CD4-positive, alpha-beta T cell treated with Interleukin-17A for 4 hours (primary cell): ENCODE measurements at places on chromosomes 2 and 18.

DNA sequence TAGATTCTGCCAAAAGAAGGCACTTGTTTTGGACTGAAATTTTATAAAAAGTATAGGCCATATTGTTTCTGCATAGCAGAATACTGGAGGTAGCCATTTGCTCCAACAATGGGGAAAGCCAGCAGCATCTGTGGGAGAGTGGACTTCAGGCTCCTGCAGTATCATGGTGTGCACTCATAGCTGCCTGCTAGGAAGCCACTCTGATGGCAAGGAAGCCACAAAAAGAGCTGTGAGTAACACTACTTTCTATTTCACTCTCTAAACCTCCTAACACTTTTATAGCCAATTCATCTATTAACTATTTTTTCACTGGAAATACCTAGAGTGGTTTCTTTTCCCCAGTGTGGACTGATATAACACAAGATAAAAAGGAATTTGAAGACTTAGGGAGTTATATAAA lies 144.4 kb upstream of the KCNJ3 start:
- no peak for DNase-seq

DNA sequence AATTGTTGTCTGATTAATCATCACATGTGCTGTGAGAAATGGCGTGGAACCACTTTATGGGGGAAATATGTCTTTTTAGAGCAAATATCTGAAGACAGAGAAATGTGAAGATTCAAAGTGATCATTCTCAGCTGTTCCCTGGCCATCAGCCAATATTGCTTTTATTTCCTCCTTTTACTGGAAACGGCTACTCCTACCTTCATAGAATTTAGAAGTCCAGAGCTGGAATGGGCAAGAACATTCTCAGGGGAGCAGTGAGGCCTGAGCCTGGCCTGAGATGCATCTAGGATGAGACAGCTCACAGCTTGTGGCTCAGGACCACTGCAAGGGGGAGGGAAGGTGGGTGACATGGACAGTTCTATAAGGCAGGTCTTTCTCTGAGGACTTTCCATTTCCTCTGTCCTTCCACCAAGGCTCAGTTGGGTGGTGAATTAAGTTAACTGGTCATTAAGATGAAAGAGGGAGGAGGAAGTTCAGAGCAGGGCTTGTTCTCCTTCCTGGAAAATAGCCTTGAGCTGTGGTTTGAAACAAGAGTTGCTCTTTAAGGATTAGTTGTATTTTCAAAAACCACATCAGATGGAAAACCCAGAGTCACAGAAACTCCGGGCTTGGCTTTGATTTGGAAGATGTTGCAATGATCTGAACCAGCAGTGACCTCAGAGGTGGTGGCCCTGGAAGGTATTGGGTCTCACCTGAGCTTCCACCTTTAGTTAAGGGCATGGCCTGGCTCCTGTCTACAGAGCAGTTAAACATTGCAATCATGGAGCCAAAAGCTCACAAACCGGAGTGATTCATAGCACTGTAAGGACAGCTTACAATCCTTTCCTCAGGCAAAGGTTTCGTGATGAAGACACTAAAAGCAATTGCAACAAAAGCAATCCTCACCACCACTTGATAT lies 144.3 kb downstream of the VAPA start:
- no peak for DNase-seq

DNA sequence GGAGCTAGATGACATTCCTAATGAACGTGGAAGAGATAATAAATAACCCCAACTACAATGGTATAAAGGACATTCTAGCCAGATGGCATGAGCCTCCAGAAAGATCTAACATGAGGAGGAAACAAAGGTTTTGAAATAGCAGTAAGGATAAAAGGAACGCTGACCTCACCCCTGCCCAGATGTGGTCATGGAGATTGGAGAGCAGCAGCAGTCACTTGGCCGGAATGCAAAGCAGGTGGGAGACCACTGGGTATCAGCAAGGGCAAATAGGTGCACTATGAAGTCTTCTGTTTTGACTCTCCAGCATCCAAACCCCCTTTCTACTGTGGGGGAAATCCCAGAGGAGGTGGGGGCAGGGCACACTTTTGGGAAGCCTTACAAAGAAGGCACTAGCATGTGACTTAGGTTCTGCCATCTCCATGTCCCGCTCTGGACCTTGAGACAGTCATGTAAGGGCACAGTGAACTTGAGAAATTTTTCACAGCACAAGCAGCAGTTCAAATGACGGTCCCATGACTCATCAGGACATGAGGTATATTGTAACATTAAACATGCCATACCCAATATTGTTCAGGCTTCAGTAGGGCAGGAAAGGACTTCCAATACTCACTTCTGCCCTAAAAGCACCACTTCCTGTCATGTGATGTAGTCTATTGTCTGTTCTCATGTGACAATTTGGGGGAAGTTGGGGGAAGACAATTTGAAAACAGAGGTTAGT lies 55.2 kb downstream of the METTL4 start:
- DNase-seq = peak; percentile 11

GRCh38 chr2:875687-876615 lies 74.7 kb upstream of the SNTG2 start:
- DNase-seq = no peak

DNA sequence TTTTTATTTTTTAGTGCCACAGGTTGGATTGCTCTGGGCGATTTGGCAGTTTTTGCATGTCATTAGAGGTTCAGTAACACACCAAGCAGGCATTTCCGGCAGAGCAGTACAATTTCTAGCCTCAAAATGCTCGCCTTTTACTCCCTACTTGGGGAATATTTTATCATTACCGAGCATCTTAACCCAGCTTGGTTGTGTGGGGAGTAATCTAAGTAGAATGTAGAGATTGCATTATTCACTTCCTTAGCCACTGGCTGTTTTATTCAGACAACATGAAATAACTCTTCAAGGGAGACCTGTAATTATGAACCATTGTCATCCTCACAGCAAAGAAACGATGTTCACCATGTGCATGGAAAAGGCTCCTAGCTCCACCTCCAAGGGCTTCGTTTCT lies 13.1 kb downstream of the GRP start:
- DNase-seq = no peak

- DNase-seq = no peak
Observed at GRCh38 chr2:233764264-233764663, 4.2 kb downstream of the UGT1A1 start.

- DNase-seq = no peak
Observed at GRCh38 chr2:53715568-53715967, 52.0 kb upstream of the CHAC2 start.

DNA sequence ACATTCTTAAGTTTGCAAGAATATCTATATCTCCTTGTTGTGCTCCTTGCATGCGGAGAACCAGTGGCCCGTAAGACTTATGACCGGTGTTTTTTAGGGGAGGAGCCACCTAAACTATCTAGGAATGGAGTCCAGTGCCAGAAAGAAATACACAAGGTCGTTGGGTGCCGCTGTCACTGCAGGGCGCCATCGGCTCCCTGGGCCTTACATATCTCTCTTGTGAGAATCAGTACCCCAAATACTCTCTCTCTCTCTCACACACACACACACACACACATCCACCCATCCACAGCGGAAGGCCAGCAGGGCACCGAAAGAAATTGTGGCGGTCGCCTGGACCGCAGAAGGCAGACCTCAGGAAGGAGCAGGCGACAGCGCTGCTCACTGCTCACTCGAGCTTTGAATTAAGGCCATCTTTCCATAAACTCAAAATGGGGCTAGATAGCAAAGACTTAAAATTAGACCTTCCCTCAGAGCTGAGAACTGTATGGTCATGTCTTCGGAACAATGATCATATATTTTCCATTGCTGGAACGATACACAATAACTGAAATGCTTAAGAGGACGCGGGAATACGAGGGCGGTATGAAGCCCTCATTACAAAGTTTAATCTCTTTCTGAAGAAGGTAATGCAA lies 10.4 kb downstream of the NR4A2 start:
- DNase-seq = no peak

DNA sequence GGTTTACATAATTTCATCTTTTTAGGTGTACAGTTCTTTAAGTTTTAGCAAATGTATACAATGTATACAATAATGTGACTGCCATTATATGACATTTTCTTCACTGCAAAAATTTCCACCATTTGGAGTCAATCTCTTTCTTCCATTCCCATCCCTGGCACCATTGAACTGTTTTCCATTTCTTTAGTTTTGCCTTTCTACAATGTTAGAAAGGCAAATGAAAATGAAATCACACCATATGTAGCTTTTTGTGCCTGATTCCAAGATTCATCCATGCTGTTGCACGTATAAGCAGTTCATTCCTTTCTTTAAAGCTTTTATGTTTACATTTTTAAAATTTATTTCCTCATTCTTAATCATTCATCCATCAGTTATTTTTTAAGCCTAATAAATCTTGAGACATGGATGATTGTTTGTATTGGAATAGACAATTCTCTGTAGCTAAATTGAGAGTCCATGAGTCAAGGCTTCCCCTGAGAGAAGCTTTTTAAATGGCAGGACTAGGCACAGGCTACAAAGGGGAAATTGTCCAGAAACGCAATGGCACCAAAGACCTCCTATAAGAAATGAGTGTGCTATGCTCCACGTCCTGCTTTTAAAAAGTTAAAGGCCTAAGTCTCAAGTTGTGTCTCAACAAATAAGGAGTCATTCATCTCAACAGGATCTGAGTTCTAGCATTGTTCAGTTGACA lies 8.7 kb upstream of the COL5A2 start:
- no peak for DNase-seq

DNA sequence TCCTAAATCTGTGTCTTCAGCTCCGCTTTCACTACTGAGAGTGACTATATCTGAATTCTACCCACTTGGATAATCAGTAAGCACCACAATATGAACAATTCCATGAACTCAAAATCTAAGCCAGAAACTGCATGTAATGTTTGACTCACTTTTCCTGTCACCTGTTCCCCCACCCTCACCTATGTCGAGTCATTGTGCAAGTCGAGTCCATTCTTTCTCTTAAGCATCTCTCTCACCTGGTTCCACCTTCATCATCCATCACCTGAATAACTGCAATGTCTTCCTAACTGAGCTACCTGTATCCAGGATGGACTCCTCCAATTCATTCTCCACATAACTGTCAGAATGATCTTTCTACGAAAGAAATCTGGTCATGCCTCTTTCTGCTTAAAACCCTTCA lies 58.2 kb downstream of the PPP1R1C start:
- DNase-seq = no peak

- DNase-seq = no peak
Observed at GRCh38 chr2:15750822-15751329, 159.2 kb downstream of the DDX1 start.

DNA sequence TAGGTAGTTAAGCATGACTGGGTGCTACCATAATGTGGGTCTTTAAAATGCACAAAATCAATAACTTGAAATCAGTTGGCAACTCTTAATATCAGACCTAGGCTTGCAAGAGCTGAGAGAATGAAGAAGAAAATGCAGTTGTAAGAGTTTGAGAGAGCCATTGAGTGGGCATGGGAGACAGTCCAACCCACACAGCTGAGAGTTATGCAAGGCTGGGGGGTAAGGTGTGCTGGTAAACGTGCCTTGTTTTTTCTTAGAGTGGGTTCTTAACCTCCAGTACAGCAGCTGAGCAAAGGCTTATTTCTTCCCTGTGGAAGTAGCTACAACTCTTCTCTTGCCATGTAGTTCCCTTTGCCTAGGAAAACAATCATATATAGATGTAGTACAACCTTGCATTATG lies 20.2 kb upstream of the CCDC178 start:
- no peak for DNase-seq

DNA sequence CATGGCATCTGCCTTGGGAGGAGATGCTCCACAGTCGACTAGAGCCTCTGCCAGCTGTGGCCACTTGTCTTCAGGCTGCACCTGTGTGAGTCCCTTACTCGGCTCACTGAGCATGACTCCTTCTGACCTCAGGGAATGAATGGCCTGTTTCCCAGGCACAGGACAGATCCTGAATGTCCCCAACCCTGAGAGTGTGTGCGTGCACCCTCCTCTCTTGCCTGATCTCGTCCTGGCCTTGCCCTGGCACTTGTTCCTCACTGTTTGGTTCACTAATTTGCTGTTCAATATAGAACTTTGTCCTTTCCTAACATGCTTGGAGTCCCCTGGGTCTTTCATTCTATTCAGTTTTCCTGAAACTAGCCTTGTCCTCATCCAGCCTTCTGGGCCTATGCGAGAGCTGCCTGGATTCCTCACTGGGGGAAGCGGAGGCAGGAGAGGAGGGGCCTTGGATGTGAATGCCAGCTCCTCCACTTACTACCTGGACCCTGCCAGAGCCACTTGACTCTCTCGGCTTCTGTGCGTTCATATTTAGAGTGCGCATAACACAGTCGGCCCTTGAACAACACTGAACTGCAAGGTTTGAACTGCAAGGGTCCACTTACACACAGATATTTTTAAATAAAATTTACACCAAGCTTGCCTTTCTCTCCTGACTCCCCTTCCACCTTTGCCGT lies 184.8 kb downstream of the ACKR3 start:
- DNase-seq = no peak

DNA sequence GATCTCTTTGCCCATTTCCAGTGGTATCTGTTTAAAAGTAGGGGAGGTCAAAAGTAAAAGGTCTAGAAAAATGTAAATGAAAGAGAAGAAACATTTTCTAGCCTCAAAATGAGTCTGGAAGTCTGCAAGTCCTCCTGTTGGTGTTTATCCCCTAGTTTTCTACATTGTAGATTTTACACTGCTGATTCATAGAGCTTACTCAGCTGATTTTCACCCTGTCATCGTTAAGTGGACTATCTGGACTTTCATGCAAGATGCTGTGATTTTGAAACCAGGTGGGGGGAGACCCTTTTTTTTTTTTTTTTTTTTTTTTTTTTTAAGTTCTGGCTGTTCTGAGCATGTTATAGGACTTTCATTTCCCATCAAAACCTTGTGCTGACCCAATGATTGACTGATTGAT lies 10.3 kb downstream of the HOXD3 start:
- DNase-seq = no peak

- DNase-seq = peak; percentile 66
Observed at GRCh38 chr2:237968048-237968862, 1.4 kb downstream of the UBE2F start.

GRCh38 chr2:238573916-238574315 lies 147.2 kb downstream of the ASB1 start:
- DNase-seq = no peak

GRCh38 chr2:64225491-64225890 lies 81.3 kb upstream of the PELI1 start:
- DNase-seq = no peak

DNA sequence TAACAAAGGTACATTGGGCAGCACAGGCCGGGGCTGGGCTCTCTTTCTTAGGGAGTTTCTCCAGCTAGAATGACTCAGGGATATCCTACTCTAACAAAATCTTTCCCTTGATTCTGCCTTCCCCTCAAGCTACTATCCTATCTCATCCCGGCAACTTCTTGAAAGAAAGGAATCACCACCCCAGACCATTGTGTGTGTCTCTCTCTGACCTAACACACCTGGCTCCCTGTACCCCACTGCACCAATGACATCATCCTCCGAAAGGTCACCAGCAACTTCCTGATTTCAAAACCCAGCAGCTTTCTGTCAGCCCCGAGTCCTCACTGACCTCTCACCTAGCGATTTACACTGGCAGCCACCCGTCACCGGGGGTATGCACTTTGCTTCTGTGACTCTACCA lies 72.1 kb upstream of the MAP4K4 start:
- DNase-seq = no peak

DNA sequence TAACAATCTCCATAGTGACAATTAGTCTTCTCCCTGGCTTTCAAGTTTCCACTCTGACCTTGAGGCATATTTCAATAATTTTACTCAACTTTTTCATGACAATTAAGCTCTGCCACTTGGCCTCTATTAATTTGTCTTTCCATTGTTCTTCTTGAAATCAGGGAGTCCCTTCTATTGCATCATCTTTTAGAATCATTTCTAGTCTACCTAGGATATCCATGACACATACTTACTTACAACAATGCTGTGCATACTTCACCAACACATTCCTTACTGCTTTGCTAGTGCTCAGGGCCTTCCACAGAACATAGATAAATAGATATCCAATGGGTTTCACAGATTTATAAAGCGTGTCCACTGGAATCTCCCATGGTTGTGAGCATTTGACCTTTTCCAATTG lies 331.5 kb upstream of the LRP1B start:
- no peak for DNase-seq
